Esophagus squamous epithelium (tissue), 5 donors: ENCODE measurements at places on chromosomes 5 and 9. TPM values are rescaled to one million over a fixed set of nuclear protein-coding genes. Genes with fewer than 3 reads are reported as not detected.

Gene PCDHAC1
- 0.27 TPM for total RNA-seq

DNA sequence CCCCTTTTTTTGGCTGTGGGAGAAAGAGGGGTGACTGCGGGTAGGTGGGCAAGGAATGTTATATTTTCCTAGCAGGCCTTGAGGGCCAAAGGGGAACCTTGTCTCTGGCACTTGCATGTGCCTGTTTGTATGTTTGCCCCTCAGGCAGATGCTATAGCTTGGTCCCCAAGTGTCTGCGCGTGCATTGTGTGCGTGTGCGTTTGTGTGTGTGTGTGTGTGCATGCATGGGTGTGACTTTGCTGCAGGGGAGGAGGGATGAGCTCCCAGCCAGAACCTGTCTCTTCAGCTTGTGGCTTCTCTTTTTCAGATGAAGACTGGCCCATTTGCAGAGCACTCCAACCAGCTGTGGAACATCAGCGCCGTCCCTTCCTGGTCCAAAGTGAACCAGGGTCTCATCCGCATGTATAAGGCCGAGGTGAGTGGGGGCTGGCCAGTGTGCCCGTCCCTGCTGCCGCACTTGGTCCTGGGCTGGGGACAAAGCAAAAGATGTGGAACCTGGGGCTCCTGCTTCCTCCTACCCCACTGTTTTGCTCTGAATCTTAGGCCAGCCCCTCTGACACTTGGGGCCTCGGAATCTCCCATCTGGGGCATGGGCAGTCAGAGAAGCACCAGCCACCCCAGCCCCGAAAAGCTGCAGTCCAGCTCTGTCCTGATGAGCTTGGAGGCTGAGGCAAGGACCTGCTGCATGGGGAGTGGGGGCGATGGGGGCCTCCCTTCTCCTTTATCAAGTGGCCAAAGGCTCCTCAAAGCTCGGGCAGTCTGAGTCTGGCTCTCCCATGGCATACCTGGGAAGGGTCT is 31.1 kb downstream of the PTPA start:
- no peak for DNase-seq

DNA sequence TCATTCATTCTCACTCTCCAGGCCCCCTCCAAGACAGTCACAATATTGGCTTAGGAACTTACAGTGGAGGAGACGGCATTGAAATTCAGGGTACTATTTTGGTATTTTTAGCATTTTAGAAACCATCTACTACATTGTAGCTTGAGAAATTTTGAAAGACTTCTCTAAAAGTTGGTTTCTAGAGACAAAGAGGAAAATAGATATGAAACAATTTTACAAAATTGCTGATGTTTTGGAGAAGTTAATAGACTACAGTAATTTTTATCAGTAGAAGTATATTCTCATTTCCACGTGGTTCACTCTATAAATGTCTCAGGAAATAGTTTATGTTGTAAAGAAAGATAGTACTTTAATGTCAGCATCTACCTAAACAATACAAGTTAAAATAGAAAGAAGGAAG is 63.2 kb upstream of the ZSWIM6 start:
- no peak for DNase-seq

Gene LYRM7
- 9.3 TPM for total RNA-seq
